ENCODE measurements at places on chromosomes 3 and 15.

DNA sequence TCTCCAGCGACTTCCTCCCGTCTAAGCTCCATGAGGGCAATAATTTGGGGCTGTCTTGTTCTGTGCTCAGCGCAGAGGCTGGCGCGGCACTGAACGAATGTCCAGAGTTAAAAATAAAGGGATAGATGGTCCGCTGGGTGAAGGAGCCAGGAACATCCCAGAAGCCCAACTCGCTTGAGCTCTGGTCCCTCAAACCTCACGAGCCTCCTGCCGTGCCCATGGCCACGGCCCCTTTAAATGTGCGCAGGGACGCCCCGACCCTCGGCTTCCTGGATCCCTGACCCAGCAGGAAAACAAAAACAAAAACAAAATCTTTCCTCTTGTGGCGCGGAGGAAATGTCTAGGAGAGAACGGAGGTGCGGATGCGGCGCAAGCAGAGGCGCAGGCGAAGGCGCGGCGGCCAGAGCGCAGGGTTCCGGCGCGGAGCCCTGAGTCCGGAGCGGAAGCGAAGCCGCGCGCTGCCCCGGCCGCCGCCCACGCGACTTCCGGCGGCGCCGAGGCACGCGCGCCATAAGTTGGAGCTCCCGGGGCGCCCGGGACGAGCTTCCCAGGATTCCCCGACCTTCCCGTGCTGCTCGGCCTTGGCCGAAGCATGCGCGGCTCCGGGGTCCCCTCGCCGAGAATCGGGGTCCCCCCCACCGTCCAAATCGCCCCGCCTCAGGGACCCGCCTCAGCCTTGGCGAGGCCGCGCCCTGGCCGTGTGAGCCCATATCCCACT, 52.9 kb upstream of the WNT7A start:
- DNase-seq, result no peak

DNA sequence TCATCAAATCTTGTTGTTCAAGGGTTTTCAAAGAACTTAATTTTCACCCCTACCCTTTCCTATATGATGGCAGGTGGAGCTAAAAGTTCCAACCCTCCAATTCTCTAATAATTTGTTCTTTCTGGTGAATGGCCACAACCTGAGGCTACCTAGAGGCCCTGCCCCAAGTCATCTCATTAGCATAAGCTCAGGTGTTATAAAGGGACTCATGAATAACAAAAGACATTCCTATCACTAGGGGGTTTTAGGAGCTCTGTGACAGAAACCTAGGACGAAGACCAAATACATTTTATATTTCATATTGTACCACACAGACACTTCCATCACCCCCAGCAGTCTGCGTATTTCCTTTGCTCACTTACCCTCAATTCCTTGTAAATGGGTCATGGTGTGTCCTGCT, 483.6 kb upstream of the EPHA6 start:
- DNase-seq, result no peak

GRCh38 chr3:77137559-77137958, 97.7 kb downstream of the ROBO2 start:
- DNase-seq, result no peak

DNA sequence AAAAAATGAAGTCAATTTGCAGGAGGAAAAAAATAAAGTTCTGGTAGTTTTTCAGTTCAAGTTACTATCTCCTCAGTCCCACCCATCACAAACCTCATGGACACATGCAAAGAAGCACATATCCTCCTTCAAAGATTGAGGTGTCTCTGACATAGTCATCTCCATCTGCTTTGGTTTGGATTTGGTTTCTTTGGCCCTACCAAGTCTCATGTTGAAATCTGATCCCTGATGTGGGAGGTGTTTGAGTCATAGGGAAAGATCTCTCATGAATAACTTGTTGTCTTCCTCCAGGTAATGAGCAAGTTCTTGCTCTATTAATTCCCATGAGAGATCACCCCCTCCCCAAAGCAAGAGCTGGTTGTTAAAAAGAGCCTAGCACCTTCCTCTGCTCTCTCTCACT, 446.8 kb downstream of the IGSF11 start:
- DNase-seq, result no peak

DNA sequence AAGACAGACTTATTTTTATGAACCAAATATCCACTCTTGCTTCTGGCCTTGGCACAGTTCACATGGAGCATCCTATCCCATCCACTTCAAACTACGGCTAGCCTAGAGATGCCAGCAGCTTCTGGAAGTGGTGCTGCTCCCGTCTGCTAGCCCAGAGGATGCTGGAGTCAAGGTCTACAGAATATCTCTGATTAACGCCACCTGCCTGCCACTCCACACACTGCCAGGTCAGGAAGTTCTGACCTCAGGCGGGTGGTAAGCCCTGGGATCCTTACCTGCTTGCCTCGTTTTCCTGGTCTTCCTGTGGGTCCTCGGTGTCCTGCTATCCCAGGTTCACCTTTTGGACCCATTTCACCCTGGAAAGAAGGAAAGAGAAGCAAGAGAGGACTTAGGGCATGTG, 42.9 kb downstream of the EAF1 start:
- DNase-seq, result no peak

DNA sequence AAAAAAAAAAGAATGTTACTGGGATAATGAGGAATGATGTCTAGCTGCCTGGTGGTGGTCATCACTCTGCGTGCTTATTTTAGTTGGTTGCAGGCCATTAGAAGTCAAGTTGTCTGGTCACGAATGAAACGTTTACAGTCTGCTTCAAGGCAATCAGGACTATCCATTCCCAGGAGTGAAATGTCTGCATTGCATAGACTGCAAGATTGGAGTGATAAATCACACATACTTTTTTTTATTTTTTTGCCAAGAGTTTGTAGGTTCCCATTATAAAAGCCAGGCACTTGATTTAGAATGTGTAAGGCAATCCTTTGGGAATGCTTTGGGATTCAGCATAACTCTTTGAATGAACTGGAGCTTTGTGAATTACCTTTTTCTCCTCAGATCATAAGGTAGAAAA, 132.3 kb downstream of the STAC start:
- no peak for DNase-seq

- DNase-seq, result no peak
Observed at GRCh38 chr3:20403986-20404740, 218.2 kb upstream of the SGO1 start.

- no peak for DNase-seq
Observed at GRCh38 chr3:136192831-136193230, 3.3 kb downstream of the MSL2 start.

DNA sequence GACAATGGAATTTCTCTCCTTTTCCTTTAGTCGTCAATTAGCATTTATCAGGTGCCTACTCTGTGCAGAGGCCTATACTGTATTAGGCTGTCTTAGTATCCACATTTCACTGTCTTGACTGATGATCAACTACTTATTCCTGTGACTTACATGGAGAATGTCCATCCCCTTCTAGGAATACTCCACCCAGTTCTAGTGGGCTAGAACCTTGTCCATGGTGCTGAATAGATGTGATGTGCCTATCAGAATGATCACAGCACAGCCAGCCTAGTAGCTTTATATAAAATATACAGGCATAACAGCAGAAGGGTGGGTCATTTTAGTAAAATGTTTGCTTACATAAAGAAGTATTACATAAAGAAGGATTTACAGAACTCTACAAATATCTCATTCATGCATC, 621.4 kb downstream of the PDCD6IP start:
- no peak for DNase-seq

DNA sequence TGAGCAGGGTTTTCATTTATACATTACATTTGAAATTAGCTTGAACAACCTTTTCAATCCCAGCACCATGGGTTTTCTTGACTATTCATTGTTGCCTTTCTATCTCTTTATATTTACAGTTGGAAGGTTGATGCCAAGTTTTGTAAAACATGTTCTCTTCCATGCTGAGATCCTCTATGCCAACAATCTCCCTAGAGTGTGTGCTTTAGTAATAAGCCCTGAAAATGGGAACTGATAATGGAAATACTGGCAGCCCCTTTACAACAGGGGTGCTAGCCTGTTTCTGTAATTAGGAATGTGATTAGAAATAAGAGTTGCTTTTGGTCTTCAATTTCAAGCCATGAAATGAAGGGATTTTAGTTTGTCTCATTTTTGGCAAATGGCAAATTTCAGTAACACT, 239.9 kb upstream of the NAALADL2 start:
- DNase-seq, result no peak

- no peak for DNase-seq
Observed at GRCh38 chr3:23566499-23566898, 239.3 kb upstream of the UBE2E1 start.

DNA sequence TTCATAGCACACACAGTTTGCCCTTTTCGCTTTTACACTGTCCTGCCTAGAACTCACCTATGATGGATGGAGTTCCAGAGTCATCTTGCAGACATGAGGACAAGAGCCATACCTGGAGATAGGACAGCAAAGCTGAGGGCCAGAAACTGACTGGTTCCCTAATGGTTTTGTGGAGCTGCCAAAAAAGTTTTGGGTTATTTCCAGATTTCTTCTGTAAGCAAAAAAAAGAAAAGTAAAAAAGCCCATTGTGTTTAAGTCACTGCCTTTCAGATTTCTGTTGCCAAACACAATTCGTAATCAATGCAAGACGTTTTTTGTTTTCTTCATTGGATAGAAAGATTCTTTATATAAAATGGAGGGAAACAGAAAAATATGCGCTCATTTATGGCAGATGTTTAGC, 42.4 kb upstream of the KY start:
- DNase-seq, result no peak

DNA sequence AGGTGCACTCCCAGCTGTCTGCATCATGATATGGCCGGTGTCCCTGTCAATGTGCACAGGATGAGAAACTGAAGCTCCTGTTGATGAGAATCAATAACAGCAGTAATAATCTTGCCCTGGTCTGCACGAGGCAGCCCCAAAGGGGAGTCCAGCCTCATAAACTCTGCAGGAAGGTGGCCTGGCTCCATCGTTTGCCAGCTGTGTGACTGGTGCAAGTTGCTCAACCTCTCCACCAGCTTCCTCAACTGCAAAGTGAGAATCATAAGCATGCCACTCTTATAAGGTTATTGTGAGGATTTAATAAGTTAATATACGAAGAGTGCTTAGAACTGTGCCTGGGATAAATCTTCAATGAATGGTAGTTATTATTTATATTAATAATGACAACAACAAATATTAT, 203.4 kb upstream of the HES1 start:
- DNase-seq, result no peak

DNA sequence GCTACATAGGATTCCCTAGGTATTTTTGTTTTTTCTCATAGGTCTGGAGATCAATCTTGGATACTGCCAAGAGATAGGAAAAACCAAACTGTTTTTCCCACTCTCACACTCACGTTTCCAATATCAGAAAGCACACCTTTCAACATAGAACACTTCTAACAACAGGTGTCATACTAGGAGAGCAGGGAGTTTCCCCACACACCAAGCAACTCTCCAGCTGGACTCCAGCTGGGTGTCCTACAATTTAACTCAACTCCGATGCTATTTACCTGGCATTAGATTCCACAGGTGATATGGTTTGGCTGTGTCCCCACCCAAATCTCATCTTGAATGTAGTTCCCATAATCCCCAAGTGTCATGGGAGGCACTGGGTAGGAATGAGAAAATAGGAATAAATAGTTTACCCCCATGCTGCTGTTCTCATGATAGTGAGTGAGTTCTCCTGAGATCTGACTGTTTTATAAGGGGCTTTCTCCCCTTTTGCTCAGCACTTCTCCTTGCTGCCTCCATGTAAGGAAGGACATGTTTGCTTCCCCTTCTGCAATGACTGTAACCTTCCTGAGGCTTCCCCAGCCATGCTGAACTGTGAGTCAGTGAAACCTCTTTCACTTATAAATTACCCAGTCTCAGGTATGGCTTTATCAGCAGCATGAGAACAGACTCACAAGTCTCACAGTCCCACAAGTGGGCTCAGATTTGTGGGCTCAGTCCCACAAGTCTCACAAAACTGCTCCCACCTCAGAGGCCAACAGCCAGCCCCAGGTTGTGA, 354.5 kb upstream of the THBS1 start:
- DNase-seq, result no peak

DNA sequence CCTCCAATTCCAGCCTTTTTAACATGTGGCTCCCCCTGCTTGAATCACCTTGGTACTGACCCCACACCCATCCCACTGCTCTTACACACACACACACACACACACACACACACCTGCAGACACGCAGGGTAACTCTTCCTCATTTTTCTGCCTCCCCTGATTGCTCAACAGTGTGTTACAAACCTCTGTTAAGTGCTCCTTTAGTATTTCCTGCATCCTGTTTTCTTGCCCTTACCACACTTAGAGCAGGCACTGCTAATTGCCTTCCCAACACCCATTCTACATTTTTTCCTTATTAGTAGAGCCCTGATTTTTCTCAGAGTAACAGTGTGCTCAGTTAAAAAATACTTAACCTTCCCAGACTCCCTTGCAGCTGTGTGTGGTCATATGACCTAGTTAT, 184.0 kb downstream of the EBLN2 start:
- no peak for DNase-seq

- DNase-seq, result no peak
Observed at GRCh38 chr3:65313666-65314065, 625.9 kb upstream of the ADAMTS9 start.

DNA sequence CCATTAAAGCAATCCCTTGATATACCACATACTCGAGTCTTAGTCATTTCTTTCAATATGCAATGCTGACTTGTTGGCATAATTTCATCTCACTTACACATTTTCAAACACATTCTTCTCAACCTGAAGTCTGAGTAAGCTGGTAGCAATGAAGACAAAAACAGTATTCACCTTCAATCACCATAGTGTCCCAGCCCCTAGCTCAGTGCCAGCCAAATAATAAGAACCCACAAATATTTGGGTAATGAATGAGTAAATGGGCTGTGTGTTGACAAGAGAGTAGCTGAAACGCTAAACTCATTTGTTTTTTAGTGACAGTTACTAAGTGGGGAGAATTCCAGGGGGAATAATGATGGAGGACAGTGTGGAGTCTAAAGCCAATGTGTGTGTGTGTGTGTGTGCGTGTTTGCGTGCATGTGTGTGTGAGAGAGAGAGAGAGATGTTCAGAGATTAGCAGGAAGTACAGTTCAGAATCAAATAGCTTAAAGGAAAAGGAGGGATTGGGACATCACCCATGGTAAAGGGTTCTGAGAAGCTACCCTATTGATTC, 165.7 kb downstream of the GAP43 start:
- no peak for DNase-seq

GRCh38 chr3:128274837-128275236, 121.6 kb downstream of the EEFSEC start:
- no peak for DNase-seq

DNA sequence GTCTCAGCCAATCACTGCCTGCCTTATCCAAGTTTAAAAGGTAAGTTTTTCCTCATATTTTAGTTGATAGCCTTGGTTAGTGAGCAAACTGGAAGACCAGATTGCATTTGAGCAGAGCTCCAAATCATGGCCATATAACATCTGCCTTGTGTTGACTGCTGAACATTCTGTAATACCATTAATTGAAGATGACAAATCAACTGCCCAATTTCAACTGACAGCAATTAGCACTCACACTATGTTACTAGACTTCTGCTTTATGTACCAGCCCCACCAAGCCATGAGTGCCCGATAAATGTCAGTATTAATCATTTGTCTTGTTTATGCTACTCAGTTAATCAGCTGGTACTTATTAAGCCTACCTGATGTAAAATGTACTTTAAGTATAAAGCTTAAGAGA, 83.1 kb downstream of the CGGBP1 start:
- no peak for DNase-seq

All from esophagus squamous epithelium (tissue), 5 donors.